Mucosa of gallbladder (tissue), 1 donor: ENCODE measurements at places on chromosomes 3 and 15. TPM values are rescaled to one million over a fixed set of nuclear protein-coding genes. Genes with fewer than 3 reads are reported as not detected.

PYGO1 gene
- 7.7 TPM for total RNA-seq

CATSPER2 gene
- 8.1 TPM for total RNA-seq

CPN2 gene
- total RNA-seq: 0.12 TPM

- DNase-seq: no peak
These were observed 284.9 kb downstream of the TLE3 start for GRCh38 chr15:69812861-69813261.

ZNF774 gene
- total RNA-seq: 18.4 TPM

- DNase-seq: no peak
These were observed 172.6 kb upstream of the PDZRN3 start for GRCh38 chr3:73797311-73797710.

DNA sequence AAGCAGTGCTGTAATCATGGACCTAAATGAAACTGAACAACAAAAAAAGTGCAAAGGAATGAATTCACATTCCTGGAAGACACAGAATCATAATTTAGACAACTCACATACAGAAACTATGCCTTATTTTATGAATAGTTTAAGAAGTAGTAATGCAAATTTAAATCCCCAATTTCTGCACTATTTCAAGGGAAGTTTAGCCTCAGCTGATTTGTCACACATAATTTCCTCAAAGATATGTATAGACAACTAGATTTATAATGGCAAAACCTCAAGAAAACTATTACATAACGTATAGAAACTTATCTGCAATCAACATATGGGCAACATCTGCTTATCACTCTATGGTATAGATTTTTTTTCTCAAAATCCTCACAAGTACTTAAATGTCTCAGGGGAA, 7.8 kb upstream of the PTX3 start:
- DNase-seq: no peak

SPTSSB gene
- total RNA-seq: 9.2 TPM

DNA sequence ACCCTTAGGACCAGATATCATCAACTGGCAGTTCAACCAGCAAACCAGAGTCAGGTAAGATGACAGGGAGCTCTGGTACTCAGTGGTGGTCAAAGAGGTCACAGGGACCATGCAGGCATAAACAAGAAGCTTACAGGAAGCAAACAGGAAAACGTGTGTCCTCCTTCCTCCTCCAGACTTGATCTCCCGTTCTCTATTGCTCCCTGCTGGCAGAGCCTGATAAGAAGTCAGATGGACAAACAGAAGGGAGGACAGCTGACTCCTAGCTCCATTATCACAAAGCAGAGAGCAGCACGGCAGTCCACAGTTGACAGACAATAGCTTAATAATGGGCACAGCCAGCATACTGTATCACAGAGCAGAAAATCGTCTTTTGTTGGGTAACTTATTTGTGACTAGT, 156.5 kb upstream of the SLC2A2 start:
- DNase-seq: peak; percentile 44

CTXN2 gene
- 0.06 TPM for total RNA-seq

DCLK3 gene
- 0.12 TPM for total RNA-seq

DNA sequence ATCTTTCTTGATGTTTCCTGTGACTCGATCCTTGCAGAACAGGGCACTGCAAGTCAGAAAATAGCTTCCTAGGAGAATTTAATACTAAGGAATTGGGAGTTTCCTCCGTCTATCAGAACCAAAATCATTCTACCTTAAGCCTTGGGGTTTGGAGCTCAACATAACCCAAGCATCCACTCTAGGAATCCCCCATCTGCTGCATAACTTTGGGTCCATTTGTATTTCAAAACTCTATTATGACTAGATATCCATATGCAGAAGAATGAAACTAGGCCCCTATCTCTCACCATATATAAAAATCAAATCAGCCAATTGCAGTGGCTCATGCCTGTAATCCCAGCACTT, 61.7 kb upstream of the AKAP13 start:
- DNase-seq: no peak

CISH gene
- 6.2 TPM for total RNA-seq

DNA sequence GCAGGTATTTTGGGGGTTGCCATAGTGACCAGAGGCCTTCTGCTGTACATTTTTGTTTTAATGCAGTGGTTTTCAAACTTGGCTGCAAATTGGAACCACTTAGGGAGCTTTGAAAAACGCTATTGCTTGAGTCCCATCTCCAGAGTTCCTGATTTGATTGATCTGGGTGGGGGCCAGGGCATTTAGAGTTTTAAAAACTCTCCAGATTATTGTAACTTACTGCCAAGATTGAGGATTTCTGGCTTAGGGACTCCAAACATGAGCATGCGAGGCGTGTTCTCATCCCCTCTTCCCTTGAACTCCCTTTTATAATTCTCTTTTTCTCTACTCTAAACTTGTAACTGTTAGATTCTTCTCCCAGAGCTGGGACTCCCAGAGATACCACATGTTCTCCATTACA, 340.8 kb upstream of the SUCLG2 start:
- DNase-seq: no peak

ZBED2 gene
- 5.6 TPM for total RNA-seq

GRCh38 chr15:76868740-76869139, 36.4 kb downstream of the SCAPER start:
- DNase-seq: no peak

- no peak for DNase-seq
These were observed 350.3 kb upstream of the DPPA4 start for GRCh38 chr3:109687626-109688025.

DNA sequence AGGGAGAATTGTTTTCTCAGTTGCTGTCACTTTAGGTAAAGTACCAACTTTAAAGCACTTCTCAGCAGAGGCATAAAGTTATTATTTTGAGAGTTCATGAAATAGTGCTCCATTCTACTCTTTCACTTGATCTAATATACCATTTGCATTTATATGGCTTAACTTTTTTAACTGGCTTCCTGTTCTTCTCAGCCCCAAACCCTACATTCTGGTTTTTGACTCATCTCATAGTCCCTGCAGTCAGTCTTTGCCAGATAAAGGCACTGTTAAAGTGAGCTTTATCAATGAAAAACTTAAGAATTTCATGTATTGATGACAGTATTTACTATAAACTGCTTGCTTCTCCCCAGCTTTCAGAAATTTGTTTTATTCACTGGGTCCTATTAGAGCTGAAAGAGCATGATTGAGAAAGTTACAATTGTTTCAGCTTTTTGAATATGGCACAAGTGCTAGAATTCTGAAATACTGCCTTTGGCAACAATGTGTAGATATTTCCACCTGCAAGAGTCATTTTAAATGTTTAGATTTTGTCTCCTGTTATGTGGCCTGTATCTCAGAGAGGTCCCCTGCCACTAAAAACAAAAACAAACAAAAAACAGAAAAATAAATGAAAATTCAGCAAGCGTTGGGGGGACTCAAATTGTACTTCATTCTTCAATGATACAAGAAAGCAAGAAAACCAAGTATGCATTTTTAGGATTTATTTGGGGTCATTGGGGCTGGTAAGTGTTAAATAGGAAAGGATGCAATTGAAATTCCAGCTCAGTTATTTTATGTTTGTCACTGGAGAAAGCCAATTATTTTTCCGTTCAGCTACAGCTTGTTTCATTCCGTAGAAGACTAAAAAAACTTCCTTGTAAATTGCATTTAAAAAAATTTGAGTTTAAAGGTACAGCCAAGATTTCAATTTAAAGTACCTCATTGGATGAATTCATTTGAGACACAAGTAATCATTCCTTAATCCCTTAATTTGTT, 28.6 kb downstream of the TGFBR2 start:
- no peak for DNase-seq

DNA sequence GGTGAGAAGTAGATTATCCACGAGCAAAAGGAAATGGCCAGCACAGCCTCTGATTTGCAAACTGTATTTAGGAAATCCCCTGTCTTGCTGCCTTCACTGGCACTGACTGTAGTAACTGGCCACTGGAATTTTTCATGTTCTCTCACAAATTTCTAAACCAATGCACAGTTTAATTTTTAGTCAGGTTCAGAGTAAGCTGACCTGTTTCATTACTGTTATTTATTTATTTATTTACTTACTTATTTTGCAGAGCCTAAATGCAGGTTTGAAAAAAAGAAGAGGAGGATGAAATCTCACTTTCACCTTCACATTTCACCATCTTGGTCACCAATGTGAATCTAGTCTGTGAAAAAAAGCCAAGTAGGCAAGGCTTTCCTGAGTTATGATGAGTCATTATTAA, 291.0 kb downstream of the PLOD2 start:
- no peak for DNase-seq

GRCh38 chr3:182895513-182896112, 84.7 kb downstream of the DCUN1D1 start:
- DNase-seq: peak; percentile 31

CLDN1 gene
- 38.2 TPM for total RNA-seq

GRCh38 chr15:40252141-40252437, 13.2 kb downstream of the PAK6 start:
- DNase-seq: no peak

DNA sequence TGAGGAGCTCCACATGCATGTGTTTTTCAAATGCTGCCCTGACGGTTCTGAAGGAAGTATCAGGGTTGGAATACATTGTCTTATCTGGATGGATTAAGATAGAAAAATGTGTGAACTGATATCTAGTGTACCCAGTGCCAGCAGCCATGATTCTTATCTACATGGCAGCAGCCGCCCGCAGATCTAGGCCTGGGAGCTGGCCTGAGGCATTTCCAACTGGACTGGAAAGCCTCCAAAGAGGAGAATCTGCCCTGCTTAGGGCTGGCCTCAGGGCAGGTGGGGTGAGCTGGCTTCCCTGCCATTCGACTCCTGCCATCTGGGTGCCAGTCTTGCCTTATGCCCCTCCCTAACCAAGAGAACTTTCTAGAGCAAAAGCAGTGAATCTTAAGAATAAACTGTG, 125.8 kb downstream of the SSR3 start:
- no peak for DNase-seq

- DNase-seq: no peak
These were observed 37.3 kb downstream of the TMOD3 start for GRCh38 chr15:51866751-51867150.

- no peak for DNase-seq
These were observed 113.9 kb downstream of the SRGAP3 start for GRCh38 chr3:9135526-9135925.

DNA sequence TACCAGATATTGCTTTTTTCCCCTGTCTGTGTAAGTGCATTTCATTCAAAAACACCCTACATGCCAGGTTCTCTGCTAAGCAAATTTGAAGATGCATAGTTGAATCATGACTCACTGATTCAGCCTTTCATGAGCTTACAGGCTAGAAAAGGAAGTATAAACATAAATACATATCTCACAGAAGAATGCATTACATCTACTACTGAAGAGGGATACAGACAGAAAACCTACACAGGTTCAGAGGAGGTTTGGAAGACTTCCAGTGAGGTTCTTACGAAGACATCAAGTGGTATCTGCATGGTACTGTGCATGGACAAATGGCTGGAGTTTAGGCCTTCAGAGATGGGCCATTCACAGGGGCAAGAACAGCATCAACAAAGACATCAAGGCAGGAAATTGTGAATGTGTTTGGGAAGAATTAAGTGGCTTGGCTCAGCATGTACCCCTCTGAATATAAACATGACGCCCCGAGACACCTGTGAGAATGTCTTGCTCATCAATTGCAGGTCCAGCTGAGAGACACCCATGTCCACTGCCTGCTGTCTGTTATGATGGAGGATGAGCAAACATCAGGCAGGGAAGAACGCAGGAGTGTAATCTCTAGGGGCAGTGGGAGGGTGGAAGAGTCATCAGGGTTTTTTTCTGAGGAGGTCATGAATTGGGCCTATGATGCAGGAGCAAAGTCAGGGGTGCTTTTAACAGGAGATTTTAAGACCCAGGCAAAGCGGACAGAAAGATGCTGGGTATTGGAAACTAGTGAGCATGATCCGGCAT, 105.1 kb upstream of the GALNT15 start:
- DNase-seq: no peak

HOMER2 gene
- total RNA-seq: 152 TPM

- no peak for DNase-seq
These were observed 205.0 kb downstream of the ADAMTSL3 start for GRCh38 chr15:83858820-83859505.

DNA sequence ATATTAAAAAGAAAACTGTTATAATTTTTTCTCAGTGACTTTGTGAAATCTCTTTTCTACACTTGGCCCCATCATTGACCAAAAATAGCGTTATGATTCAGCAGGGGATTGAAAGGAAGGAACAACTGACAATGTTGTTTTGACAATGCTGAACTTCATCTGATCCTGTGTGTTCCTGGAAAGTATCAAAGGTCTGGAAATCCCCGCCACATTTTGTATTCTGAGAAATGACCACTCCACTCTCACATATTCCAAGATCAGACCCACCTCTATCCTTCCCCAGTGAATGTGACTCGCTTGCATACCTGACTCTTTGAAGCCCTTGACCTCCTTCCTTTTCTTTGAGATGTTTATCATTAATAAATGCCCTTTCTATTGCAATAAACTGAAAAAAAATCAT, 9.7 kb upstream of the RIOX2 start:
- DNase-seq: no peak

- no peak for DNase-seq
These were observed 10.8 kb downstream of the THRB start for GRCh38 chr3:24483873-24484272.

PSMD2 gene
- total RNA-seq: 174 TPM

SCN5A gene
- total RNA-seq: 0.20 TPM

LMCD1 gene
- total RNA-seq: 77.9 TPM

- no peak for DNase-seq
These were observed 34.4 kb downstream of the CASR start for GRCh38 chr3:122217901-122218300.

DNA sequence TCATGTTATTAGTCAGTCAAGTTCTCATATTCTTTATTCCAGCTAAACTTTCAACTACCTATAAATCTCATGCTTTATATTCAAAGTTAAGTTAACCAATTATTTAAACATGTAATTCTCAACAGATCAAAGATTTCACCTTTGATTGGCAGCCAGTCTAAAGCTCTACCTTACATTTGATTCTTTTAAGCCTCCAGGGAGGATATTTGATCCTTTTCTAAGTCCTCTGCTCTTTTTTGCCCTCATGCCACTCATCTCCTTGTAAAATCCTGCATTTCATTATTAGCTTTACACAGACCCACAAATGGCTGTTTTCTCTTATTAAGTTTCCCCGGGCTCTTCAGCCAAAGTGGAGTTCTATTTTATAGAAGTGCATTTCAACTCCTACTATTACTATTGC, 134.1 kb downstream of the NLGN1 start:
- DNase-seq: no peak

DNA sequence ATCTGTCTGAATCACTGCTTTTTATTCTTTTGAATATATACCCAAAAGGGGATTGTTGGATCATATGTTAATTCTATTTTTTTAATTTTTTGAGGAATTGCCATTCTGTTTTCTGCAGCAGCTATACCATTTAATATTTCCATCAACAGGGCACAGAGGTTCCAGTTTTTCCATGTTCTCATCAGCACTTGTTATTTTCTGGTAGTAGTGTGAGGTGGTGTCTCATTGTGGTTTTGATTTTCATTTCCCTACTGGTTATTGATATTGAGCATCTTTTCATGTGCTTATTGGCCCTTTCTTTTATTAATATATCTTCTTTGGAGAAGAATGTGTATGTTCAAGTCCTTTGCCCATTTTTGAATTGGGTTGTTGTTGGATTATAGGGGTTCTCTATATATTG, 68.1 kb downstream of the PDE8A start:
- DNase-seq: no peak

- DNase-seq: no peak
These were observed 39.1 kb downstream of the SCAPER start for GRCh38 chr15:76866008-76866407.
